Karpas-422 (cell line): ENCODE measurements at places on chromosomes 16 and 17. TPM values are rescaled to one million over a fixed set of nuclear protein-coding genes. Genes with fewer than 3 reads are reported as not detected.

- DNase-seq: no peak
These were observed 1.4 kb downstream of the MPRIP start for GRCh38 chr17:17043461-17044271.

GRCh38 chr17:3894911-3895343 is 2.1 kb upstream of the CAMKK1 start:
- DNase-seq: no peak

- no peak for DNase-seq
These were observed 5.4 kb upstream of the HNF1B start for GRCh38 chr17:37750292-37750691.

TBC1D3C gene
- not detected in 2 replicates for total RNA-seq

SMIM36 gene
- not detected in 2 replicates for total RNA-seq
